NCI-H2171 treated with DMSO at 0.1 percent for 48 hours (cell line): ENCODE measurements at places on chromosomes 3 and 15.

DNA sequence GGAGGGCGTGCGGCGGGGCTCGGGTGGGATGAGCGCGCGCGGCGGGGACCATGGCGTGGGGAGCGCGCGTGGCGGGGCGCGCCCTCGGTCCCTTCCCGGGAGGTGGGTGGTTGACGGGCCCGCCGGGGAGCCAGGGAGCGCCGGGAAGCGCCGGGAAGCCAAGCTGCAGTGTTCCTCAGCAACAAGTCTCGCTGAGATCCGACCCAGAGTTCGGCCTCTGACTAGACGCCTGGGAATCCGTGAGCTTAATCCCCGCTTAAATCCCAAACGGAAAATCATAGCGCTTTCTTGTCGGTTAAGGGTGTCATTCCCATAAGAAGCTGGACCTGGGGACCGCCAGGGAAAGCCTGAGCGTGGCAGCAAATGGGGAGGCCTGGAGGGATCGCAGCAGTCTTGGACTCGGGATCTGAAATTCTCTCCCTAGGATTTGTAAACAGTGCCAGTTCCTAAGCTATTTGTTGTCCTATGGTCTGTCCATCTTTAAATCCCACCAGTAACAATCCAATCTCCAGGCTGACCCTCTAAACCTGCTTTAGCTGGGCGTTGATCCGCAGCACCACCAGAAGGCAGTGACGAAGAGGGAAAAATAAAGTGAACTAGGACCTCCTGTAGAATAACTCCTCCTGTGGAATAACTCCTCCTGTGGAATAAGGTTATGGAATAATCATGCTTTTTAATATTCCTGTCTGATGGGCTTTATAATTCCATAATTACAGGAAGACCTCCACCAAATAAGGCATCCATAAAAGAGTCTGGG, 570 bp upstream of the NEDD4 start:
- peak; percentile 74 for DNase-seq

DNA sequence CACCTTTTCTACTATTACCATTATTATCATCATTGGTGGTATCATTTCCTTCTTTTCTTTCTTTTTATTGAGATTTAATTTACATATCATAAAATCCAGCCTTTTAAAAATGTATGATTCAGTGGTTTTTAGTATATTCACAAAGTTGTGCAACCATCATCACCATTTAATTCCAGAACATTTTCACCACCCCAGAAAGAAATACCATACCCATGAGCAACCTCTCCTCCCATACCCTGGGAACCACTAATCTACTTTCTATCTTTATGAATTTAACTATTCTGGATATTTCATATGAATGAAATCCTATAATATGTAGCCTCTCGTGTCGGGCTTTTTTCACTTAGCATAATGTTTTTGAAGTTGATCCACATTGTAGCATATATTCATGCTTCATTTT, 29.1 kb downstream of the AAGAB start:
- no peak for DNase-seq

DNA sequence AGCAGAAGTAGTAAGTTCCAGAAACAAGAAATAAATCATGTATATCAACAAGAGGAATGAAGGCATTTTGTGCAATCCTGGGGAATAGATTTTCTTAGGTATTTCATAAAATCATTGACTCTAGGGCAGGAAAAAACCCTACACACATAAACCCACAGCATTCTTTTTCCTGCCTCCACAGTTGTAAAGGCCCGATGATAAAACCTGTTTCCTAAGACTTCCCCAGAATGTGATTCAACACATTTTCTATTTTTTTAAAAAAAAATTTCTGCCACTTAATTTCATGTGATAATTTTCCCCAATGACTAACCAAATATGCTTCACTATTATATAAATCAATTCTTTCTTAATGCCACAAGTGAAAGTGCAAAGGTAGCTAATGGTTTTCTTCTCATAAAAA, 407.0 kb downstream of the FHIT start:
- DNase-seq: no peak

DNA sequence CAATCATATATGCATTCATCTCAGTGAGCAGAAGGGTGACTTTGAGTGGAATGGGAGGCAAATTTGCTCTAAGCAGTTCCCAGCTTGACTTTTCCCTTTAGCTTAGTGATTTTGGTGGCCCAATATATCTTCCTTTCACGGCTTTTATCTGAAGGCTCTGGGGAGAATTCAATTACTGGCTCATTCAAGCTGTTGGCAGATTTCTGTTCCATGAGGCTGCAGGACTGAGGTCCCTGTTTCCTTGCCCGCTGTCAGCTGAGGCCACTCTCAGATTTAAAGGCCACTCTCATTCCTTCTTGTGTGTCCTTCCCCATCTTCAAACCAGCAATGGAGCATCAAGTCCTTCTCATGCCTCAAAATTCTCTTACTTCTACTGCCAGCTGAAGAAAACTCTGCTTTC, 170.4 kb upstream of the ATP10A start:
- DNase-seq: no peak

DNA sequence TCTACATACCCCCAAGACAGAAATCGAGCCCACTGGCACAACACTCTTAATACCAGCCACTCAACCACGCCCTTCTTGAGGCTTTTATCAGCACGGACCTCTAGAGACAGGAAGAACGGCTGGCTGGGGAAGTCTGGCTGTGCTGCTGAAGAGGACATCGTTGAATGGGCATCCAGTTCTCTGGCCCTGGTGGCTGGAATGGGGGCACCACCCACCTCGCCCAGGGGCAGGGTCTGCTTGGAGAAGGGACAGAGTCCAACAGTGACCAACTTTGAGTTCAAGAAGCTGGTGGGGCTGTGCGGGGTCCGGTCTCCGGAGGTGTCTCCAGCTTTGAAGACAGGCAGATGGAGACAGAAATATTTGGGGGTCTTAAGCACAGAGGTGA, 77.5 kb downstream of the ATP10A start:
- no peak for DNase-seq

DNA sequence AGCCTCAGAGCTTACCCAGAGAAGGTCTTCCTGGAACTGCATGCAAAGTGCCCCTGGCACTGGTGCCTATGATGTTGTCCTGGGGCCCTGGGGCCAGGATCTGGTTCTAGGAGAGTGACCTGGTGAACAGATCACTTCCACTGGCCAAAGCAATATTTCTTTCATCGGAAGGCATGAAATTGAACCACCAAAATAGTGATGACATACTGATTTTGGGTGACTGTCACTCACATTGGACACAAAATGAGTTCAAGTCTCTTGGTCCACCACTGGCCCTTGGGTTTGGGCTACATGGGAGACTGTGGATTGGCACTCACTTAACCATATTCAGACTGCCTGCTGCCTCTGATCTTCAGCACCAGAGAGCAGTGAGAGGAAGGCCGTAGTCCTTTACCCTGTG, 549.3 kb upstream of the PPP2R3A start:
- no peak for DNase-seq

DNA sequence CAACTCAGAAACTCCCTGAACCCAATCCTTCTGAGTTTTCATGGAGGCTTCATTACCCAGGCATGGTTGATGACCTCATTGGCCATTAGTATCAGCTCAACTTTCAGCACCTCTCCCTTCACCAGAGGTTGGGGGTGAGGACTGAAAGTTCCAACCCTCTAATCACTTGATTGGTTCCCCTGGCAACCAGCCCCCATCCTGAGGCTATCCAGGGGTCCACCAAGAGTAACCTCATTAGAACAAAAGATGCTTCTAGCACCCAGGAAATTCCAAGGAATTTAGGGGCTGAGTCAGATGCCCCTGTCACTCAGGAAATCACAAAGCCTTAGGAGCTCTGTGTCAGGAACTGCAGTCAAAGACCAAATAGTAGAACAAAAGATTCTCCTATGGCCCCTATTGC, 43.8 kb downstream of the ADAMTSL3 start:
- no peak for DNase-seq

- peak; percentile 77 for DNase-seq
These were observed 802.6 kb upstream of the ALCAM start for GRCh38 chr3:104564045-104564643.

DNA sequence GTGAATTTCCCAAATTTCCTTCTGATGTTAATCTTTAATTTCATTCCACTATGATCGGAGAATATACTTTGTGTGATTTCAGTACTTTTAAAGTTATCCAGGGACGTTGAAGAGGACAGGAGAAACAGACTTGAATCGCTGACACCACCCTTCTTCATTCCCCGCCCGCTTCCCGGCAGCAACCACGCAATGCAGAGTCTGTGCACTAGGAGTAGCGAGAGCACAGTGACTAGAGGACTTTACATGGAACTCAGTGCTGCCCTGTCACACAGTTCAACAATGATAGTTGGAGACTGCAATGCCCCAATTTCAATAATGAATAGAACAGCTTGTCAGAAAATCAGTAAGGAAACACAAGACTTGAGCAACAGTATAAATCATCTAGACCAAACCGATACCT, 73.9 kb downstream of the RNF13 start:
- DNase-seq: no peak

- no peak for DNase-seq
These were observed 628 bp downstream of the PRRT3 start for GRCh38 chr3:9951598-9951961.

GRCh38 chr3:123028233-123028828, 768 bp upstream of the SEMA5B start:
- peak; percentile 92 for DNase-seq

- no peak for DNase-seq
These were observed 7.3 kb downstream of the AMIGO3 start for GRCh38 chr3:49712166-49712565.

DNA sequence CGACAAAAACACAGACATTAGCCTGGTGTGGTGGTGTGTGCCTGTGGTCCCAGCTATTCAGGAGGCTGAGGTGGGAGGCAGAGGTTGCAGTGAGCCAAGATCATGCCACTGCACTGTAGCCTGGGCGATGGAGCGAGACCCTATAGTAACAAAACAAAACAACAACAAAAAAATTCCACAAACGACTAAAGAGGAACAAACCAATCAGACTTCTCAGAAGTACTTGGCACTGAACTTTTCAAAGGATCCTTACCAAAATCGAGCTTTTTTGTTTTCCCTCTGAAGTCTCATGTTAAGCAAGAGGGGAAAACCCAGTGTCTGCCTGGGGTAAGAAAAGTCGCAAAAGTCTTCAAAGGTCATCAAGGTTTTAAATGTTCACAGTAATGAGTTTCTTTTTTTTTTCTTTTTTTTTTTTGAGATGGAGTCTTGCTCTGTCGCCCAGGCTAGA, 30.1 kb upstream of the TFRC start:
- DNase-seq: no peak

- DNase-seq: no peak
These were observed 36.3 kb upstream of the NECTIN3 start for GRCh38 chr3:111035316-111035715.

- DNase-seq: no peak
These were observed 103.6 kb upstream of the PFN2 start for GRCh38 chr3:150074277-150074676.

- no peak for DNase-seq
These were observed 419.8 kb upstream of the THBS1 start for GRCh38 chr15:39161096-39161495.

GRCh38 chr3:111277226-111277625, 205.6 kb downstream of the NECTIN3 start:
- no peak for DNase-seq

GRCh38 chr15:39581793-39582285, 960 bp downstream of the THBS1 start:
- no peak for DNase-seq

DNA sequence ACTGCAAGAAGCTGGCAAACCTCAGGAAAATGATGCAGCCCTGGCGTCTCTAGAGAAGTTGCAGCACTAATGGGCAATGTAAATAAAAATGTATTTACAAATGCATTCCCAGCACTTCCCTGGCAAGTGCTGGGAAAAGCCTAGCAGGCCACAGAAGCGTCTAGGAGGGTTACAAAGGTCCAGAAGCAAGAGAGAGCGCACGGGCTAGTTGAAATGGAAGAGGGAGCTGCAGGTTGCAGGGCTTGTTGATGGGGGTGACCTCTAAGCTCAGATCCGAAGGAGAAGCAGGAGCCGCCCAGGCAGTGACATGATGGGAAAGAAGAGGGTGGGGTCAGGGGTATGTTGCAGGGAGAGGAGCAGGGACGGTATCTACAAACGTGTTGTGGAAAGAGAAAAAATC, 2.7 kb upstream of the KNL1 start:
- DNase-seq: no peak

GRCh38 chr15:62895139-62895866, 147.2 kb upstream of the TPM1 start:
- no peak for DNase-seq

DNA sequence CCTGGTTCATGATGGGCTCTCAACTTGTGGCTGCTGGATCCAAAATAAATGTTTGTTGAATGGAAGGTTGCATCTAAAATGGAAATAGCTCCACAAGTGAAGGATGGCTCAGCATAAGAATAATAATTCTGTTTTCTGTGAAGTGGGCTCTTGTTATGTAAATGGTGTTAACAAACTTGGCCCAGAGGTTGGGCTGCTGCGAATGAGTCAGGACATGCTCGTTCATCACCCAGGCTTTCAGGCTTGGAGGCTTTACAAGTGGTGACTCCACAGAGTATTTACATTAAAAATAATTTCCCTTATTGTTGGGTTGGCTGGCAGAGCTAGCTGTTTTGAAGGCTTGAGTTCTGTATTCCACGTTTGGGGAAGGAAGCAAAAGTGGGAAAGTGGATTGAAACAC, 60.5 kb downstream of the ITGB5 start:
- no peak for DNase-seq

GRCh38 chr3:169813757-169814517, 1.2 kb upstream of the LRRC34 start:
- peak; percentile 41 for DNase-seq

GRCh38 chr3:2098398-2099027, at the start of gene CNTN4:
CNTN4 (plus strand) TSS chr3:2098866.
- DNase-seq: peak; percentile 63

- no peak for DNase-seq
These were observed 22.4 kb downstream of the NANOGP8 start for GRCh38 chr15:35062738-35063099.

GRCh38 chr15:101305820-101306255, 10.8 kb upstream of the SNRPA1 start:
- DNase-seq: no peak

DNA sequence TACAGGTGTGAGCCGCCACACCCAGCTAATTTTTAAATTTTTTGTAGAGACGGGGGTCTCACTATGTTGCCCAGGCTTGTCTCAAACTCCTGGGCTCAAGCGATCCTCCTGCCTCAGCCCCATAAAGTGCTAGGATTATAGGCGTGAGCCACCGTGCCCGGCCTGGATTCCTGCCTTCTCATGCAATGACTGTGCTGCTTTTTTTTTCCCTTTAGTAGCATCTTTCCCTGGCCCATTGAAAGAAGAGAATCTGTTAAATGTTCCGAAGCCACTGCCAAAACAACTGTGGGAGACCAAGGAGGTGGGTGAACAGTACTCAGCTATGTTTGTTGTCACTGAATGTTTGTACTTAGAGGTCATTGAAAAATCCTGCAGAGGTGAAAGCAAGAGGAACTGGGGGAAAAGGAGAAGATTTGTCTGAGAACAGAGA, 88.0 kb downstream of the CRTC3 start:
- DNase-seq: no peak

DNA sequence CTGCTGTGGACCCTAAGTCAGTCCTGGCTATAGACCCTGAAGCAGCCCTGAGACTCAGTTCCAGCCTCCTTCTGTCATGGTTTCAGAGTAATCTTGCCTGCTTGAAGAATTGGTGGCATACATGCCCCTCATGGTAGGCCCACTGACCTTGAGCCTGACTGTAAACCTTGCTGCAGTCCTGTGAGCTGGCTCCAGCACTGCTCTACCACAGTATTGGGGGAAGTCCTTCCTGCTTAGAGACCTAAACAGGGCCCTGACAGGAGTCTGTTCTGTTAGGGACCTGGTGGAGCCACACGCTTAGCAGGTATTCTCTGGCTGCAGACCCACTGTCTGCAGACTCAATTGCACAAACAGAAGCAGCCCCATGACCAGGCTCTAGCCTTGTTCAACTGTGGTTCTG, 47.1 kb downstream of the OXSM start:
- no peak for DNase-seq

GRCh38 chr3:30169487-30169886, 436.9 kb upstream of the TGFBR2 start:
- DNase-seq: no peak
